ENCODE measurements at places on chromosomes 7 and 10.
A peak's percentile ranks its signal among the peaks of the same experiment; 100 is the strongest.

GRCh38 chr10:51729822-51730555, 30.6 kb upstream of the CSTF2T start:
- no peak for DNase-seq

DNA sequence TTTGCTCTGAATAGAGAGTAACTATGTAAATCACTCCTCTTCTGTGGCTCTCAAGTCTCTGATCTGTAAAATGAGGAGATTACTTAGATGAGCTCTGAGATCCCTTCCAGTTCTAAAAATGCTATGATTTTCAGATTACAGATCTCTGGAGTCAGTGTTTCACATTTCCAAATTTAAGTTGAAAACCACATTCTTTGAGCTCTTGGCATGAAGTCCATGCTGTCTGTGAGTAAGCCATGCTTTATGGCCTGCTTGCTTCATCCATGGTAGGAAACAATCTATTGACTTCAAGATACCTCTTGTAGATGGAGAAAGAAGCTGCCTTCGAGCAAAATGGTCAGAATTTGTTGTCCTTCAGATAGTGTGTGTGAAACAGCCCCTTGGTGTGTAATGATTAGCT, 64.9 kb downstream of the CELF2 start:
- no peak for DNase-seq

- DNase-seq = no peak
Observed at GRCh38 chr7:128168667-128169210, 72.3 kb upstream of the LEP start.

DNA sequence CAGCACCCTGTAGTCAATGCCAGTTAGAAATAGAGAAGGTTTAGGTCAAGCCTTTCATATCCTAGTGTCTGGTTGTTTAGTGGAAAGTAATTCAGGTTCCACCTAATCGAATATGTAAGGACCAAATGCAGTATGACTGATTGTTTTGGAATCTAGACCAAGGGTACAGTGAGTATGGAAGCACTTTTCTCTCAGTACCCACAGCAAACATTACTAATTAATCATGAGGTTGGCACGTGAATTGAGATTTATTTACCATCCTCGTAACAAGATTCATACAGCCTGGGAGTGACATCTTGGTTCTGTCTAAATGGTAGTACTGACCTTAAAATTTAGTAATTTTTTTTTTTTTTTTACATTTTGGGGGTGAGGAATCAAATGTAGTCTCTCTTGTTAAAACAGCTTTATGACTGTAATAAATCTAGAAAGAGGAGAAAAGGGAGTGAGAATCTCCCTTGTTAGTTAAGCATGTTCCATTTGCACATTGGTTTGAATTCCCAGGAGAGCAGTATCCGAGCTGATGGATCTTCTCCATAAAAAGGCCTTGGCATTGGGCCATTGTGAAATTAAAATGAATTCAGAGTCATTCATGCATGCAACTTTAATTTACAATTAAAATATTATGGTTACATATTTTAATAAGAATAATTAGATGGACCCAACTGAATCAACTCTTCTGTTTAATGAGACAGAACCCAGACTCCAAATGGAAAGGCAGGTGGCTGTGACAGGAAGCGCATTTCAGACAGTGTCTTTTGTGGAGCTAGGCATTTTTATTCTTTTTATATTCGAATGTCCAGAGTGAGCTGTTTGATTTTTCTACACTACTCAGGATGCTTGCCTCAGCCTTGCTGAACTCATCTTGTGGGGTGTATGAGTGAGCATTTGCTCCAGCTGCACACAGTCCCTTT, 57.6 kb downstream of the SNX10 start:
- DNase-seq = peak; percentile 55

DNA sequence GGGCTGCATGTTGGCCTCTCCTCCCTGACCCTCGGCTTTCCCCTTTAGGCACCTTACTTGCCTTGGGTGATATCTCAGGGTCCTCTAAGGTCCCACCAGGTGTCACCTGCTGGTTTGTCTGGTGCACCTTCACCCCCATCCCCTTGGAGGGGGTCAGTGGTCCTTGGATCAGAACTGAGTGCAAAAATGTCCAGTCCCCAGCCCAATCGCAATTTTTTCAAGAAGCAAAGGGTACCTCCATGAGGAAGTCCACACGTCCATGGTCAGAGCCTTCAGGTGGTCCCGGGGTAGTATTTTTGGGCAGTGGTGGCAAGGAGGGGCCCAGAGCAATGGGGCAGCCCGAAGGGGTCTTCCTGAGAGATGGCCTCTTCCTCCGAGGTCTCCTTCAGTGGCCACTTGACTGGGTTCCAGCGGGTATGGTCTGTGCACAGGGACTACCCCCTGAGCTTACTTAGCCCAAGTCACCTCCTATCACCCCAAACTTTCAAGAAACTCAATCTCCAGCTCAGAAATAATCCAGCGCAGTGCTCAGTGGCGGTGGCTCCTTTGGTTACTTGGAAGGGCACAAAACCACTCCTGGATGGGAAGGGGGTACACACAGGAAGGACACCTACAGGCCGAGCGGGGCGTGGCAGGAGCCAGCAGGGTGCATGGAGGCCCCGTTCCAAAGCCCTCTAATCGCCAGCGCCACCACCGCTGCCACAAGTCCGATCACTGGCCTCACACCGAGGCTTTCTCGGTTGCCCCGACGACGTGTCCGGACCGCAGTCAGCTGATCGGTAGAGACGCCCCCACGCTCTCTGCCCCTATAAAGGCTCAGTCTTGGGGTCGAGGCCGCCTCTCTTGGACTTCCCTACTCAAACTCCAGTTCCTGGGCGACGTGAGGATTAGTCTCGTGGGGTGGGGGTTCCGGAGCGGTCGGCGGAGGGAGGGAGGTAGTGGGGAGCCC, 4.5 kb downstream of the SAP25 start:
- peak; percentile 31 for DNase-seq

- no peak for DNase-seq
Observed at GRCh38 chr10:15244635-15245197, 76.2 kb upstream of the NMT2 start.

- no peak for DNase-seq
Observed at GRCh38 chr10:36837416-36837815, 288.0 kb upstream of the ANKRD30A start.

GRCh38 chr10:130459851-130460490, 323.8 kb downstream of the GLRX3 start:
- no peak for DNase-seq

DNA sequence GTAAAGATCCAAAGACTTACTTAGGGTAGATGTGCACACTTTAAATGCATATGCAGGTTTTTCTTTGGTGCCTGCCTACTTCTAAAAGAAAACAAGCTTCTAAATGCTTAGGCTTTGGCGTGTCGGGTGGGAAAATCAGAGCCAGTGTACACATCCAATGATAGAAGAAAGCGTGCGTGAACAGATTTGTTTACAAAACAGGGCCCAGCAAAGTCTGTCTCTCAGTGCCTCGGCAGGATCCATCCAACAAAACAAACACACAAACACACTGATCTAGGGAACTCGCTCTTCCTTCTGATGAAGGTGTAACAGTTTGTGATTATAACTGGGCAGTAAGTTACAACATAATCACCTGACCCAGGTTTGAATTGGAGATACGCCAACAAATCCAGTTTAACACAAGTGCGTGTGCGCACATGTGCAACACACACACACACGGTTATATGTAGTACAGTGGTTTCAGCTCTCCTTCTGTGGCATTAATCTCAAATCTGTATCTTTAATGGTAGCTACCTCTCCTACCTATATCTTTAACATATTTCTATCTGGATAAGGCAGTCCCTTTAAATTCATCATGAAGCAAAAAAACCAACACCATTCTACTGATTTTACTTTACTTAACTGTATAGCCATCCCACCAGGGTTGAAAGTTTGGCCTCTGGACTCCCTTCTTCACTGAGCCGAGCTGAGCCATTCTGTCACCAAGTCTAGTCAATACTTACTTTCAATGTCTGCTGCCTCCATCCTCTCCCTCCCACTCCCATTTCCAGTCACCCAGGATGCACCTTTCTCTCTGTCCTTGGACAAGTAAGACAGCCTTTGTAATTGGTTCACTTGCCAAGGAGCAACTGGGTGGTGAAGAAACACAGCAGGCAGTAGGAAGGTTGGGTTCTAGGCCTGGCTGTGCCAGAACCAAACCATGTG, 184.4 kb upstream of the KLF14 start:
- no peak for DNase-seq

DNA sequence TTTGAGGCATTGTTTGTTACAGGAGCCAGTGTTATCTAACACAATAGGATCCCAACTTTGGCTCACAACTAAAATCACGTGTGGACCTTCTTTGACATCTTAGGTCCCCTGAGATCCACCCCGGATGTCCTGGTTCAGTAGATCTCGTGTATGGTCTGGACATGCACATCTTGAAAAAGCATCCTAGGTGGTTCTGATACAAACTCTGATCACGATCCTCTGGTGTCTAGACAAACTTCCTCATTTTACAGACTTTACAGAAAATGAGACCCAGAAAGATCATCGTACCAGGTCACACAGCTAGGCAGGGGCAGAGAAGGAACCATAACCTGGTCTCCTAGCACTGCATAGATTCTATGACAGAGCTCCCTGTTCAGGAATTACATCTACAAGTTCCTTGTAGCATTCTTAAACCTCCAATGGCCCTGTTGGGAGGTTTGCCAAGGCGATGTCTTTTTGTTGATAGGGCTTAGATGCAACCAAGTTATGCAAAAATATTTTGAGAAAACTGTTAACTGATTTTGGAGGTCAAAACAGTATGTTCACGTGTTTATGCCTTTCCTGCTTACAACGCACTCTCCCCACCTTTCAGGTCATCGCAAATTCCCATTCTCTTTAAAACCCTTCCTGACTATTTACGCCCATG, 30.8 kb upstream of the CHST15 start:
- DNase-seq = peak; percentile 44

DNA sequence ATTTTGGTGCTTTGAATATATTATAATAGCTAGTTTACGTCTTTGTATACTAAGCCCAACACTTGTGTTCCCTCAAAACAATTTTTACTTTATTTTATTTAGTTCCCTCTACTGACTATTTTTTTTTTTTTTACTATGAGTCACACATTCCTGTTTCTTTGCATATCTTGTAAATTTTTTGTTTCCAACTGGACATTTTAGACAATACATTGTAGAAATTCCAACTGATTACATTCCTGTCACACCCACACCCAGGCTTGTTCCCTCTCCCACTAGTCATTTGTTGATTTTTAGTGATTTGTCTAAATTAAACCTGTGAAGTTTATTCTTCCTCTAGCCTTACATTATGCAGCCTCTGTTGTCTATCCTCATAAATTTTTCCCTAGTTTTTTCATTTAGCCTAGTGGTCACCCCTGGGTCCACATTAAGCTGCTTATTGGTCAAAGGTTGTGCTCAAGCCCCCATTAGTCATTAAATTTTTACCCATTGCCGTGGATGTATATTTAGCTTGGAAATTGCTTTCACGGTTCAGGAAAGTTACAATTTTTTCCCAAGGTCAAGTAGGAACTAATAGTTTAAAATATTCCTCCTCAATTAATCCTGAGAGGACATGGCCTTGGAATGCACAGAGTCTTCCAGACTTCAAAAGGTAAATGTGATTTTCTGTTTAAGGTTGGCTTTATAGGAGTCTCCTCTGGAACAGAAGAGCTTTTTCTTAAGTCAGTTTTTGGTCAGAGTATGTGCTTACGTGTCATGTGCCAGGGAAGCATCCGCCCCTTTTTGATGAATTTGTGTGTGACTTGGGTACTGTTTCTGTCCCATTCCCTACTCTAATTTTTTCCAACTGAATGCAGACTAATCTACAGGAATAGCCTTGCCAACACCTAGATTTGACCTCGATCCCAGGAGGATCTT, 207.6 kb upstream of the TMEM72 start:
- DNase-seq = peak; percentile 40

DNA sequence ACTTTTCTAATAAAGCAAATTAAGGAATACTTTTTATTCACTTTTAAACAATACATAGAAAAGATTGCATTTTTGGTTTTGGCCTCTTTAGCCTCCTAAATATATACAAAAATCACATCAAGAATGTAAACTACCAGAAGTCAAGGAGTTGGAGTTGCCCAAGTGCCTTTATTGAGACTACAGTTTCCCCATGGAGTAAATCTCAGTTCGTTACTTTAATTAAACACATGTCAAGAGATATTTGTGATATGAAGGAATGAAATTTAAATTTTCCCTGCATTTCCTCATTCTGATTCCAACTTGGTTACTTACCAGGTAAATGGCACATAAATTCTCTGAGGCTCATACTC, 492.9 kb downstream of the TNS3 start:
- DNase-seq = no peak

DNA sequence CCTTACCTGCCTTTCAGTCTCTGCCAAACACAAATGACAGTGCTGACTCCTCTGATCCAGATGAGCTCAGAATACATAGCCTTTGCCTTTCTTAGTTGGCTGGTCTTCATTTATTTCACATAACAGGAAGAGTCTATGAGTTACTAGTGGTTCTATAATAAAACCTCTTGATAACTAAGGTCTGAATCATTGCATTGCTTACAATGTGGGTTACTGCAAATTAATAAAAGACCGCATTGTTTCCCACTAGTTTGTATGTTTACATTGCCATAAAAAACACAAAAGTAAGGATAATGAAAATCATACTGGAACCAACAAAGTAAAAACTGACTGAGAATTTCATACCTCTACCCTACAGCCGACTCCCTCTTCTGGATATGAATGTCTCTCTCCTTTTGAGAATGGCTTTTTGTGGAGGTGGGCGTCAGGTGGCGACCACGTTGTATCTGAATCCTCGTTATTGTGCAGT, 62.0 kb upstream of the AKR1E2 start:
- DNase-seq = no peak

DNA sequence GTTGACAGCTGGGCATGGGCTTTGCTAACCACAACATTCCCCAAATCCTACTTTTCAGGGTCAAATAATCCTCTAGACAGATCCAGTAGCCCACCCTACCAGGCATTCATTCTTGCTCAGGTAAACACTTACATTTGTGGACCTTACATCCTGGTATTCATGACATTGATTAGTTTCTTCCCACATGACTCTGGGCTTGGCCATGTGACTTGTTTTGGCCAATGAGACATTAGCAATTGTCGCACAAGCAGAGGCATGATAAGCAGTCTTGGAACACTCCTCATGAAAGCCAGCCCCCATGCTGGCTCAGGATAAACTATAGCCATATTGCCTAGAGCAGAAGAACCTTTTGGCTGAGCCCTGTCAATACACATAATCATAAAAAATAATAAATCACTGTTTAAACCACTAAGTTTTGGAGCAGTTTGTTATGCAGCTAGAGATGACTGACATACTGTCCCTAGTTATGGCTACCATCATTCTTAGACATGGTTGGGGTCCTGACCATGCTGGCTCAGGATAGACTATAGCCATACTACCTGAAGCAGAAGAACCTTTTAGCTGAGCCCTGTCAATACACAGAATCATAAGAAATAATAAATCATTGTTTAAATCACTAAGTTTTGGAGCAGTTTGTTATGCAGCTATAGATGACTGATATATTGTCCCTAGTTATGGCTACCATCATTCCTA, 6.3 kb upstream of the COL13A1 start:
- no peak for DNase-seq

DNA sequence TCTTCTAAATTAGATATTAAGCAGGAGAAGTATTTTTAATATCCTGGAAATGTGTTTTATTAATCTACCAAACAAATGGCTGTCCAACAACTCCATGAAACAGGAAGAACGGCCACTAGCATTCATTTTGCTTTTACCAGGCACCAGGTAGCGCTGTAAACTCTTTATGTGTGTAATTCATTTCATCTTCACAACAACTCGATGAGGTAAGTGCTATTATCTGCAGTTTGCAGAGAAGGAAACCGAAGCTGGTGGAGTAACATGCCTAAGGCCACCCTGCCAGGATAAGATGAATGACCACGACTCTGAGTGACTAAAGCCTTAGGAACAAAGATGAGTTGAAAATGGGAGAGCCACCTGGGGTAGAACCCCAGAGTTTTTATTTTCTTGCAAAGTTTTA, 101.2 kb downstream of the KIAA1217 start:
- DNase-seq = peak; percentile 78
